GM12864 (cell line): ENCODE measurements at places on chromosomes 2 and 18.

GRCh38 chr18:3810296-3810695 lies 360.3 kb downstream of the TGIF1 start:
- DNase-seq, result no peak

GRCh38 chr2:26305540-26305939 lies 40.4 kb upstream of the SELENOI start:
- no peak for DNase-seq

GRCh38 chr2:219698748-219699439 lies 71.5 kb downstream of the SLC4A3 start:
- DNase-seq, result no peak

GRCh38 chr2:234495251-234496054 lies 1.4 kb downstream of the ARL4C start:
- no peak for DNase-seq

- DNase-seq, result no peak
Measured at GRCh38 chr18:908758-909724, 4.4 kb downstream of the ADCYAP1 start.

DNA sequence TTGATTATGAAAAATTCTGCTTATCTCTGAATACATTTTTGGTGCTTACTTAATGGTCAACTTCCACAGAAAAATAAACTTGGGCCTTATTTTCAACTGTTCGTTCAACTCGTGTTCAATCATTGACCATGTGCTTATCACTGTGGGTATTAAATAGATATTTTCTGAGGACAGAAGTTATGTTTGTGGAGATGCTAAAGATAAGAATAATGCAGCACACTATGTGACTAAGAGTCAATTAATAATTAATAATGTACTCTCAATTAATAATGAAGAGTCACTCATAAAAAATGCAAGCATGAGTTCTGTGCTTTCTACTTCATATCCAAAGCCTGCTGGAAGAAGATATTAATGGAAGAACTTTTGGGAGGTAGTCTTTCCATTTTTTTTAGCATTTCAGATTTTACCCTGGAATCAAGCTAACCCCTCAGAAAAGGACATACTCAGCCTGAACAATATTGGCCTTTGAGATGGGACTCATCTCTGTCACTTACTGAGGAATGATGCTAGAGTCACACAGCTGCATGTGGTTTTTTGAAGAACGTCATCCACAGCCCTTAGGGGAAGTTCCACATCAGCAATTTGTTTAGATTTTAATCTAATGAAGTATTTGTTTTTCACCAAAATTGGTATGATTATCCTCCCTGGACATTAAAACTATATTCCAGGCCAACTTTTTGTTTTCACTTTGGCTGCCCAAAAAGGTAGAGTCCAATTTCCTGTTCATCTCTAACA lies 191.9 kb upstream of the CRIM1 start:
- DNase-seq, result no peak

DNA sequence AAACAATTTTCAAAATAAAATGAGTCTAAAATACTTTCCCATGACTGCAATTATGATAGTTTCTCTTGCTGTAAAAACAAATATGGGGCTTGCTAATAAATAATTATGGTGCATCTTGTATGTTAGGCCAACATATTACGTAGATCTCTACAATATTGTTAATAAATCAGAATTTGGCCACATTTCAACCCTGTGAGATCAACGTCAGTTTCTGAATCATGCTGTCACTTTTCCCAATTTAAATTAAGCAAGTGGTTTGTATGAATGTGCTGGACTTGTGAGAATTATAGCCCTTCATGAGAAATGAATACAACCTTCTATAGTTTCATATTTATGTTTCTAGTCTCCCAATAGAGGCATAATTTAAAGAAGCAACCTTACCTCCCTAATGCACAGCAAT lies 808.9 kb downstream of the SUCLG1 start:
- DNase-seq, result no peak

DNA sequence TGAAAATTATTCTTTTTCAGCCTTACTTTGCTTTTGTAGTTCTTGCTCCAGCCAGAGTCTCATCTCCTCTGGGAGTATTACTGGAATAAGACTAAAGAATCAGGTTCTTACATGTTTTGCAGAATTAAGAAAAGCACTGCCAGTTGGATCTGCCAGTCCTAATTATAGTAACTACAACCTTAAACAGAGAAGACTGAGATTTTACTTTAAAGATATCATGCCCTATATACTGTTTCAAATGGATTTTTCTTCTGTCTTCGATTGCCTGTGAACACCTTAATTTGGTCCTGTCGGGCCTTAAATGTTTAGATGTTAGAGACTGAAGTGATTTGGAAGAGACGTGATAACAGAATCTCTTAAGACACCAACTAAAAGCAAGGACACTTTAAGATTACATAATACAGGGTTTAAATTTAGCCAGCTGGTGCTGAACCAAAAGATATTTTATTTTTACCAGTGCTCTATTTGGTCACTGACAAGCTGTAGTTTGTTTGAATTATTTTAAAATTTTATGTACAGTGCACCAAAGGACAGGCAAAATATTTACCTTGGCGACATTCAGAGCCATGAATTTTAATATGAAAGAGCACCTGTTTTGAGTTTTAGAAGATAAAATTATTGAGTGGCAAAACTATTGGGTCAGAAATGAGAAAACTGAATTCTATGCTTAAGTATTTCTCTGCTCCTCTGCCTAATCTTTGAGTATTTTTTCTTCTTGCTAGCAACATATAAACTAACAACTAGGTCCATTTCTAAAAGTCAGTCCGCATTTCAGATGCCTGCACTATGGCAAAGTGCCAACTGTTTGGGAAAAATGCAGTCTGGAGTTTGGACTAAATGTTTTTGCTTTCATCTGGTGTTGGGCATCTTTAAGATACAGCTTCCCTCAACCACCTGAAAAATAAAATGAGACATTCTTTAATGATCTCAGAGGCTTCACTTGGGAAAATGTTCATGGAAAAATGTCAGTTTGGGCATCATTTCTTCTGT lies 300.0 kb downstream of the XIRP2 start:
- no peak for DNase-seq

GRCh38 chr2:65320042-65320725 lies 92.6 kb downstream of the ACTR2 start:
- no peak for DNase-seq

DNA sequence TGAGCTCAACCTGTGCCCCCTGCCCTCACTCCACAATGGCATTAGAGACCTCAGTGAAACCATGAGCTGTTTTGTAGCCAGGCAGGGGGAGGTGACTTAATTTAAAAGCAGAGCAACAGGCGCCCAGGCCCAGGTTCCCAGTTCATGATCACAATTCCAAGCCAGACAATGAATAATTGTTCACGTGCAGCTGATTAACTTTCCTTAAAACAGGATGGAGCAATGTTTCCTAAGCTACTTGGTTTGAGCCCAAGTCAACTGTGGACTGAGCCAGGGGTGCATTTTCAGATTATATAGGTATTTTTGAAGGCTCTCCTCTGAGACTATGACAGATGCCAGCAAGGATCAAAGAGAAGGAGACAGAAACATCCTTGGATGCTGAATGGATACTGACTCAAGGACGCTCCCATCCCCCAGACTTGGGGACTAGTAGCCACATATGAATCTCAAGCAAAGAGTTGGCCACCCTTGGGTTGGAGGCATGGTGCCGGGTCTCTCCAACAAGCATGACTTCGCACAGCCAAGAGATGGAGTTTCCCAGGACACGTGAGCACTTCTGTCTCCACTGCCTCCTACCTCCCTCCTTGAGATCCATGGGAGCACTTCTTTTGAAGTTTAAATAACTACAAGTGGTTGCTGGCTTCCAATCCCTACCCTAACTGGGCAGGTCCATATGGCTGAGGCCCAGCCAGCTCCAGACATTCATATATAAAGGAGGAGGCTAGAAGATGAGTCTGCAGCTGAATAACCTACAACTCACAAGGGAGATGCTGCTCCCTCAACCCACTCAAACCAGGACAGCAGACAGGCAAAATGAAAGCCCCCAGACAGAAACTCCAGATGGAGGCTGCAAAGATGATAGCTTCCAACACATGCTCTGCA lies 12.7 kb downstream of the SMAD7 start:
- no peak for DNase-seq

GRCh38 chr2:187915810-187916209 lies 361.6 kb upstream of the TFPI start:
- DNase-seq, result no peak

GRCh38 chr2:236672606-236673005 lies 103.0 kb downstream of the ACKR3 start:
- DNase-seq, result no peak

DNA sequence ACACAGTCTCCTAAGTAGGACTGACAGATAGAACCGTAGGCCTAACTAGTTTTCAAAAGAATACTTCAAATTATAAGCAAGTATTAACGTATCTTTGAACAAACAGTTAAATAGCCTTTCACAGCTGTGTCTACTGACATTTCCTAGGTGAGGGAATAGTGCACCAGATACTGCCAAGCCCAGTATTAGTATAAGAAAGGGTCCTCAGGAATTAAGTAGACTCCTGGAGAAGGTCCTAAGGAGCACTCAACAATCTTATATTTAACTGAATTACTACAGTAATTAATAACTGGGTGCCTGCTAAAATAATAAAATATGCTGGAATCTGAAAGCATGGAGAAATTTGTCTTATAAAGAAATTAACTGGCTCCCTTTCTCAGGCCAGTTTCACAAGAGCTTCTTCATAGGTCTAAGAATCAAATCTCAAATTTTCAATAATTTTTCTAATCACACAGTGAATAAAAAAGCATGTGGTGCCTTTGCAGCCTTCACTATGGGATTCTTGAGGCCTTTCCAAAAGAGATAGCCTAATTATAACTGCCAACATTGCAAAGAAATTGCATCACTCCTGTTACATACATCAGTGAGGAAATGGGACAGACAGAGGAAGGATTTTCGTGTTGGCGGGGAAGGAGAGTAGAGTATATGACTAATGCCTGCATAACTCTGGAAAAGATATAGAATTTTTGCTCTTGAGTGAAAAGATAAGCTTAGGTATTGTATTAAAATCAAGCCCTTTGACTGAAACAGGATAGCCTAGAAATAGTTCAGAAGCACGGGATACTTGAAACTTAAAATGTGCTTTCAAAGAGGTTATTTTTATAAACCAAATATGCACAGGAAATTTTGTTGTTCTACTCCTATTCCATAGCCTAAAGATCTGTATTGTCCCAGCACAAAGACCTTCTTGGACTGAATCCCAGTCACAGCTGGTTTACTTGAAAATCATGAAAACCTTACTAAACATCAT lies 228.6 kb upstream of the STK17B start:
- DNase-seq, result no peak

DNA sequence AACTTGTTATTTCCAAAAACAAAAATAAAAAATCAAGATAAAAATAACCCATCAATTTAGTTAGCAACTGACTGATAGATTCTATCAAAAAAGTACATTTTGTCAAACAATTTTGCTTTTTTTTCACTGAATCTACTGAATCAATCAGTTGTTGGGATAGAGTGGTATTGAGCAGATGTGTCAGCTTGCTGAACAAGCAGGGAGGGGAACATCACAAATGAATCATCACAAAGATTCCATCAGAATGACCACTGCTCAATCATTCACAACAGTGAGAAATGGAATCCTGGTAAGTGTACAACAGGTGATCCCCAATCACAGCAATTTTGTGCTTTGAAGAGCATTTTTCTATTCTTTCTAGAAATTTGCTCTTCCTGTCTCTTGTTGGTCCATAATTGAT lies 12.3 kb upstream of the SLC14A2 start:
- no peak for DNase-seq

- DNase-seq, result no peak
Measured at GRCh38 chr2:169173876-169174275, 104.5 kb downstream of the DHRS9 start.

DNA sequence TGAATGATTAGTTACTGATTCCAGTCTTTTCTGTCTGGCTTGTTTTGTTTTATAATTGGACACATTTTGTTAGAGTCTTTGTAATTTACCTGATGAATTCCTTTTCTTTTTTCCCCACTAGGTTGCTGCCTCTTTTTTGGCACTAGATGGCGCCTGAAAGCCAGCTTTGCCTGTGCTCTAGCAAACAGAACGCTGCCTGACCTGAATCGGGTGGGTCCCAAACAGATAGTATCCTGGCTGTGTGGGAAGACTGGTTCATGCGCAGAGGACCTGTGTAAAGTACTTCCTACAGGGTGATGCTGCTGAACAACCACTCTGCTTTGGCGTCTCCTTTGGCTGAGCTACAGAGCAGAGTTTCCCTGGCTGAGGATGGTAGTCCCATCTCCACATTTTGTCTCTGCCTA lies 288.2 kb downstream of the IKZF2 start:
- DNase-seq, result peak; percentile 24

GRCh38 chr2:109436610-109437225 lies 177.0 kb downstream of the SEPTIN10 start:
- no peak for DNase-seq

GRCh38 chr2:200863782-200864175 lies 679 bp downstream of the CLK1 start:
- DNase-seq, result no peak

DNA sequence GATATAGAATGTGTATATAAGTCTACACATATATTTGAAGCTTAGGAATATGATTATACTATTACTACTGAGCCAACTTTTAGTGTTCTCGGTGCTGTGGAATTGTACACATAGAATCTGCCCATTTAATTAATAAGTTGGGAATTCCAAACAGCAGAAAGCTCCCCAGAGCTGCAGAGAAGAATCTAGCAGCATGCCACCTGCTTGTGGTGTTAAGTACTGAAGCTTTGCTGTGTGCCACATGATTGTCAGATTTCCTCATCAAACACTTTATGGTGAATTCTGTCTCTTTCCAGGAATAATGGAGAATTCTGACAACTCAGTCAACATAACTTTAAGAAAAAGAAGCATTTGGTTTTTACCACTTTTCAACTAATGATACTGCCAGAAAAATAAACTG lies 117.8 kb downstream of the WDSUB1 start:
- no peak for DNase-seq

GRCh38 chr18:78899241-78899640 lies 80.4 kb upstream of the SALL3 start:
- no peak for DNase-seq

DNA sequence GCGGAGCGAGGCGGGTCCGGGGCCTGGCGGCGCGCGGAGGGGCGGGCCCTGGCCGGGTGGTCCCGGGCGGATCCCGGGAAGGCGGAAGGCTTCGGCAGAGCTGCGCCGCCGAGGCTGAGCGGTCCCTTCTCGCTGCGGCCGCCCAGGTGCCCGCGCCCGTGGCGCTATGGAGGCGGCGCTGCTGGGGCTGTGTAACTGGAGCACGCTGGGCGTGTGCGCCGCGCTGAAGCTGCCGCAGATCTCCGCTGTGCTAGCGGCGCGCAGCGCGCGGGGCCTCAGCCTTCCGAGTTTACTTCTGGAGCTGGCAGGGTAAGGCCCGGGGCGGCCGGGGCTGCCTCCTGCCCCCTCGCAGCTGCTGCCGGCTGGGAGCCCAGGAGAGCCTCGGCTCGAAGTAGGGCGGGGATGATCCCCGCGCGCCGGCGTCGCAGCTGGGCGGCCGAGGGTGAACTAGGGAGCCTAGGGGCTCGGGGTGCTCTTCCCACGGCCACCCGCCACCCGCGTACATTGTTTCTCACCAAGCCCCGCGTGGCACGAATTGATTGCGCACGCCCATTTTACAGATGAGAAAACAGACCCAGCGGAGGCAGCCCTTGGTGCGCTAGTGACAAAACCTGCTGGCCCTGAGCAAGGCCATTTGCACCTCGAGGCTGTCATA lies at the start of gene SLC66A3:
TSS of gene SLC66A3 (plus strand) at position 87 of the 655 bp plus-strand sequence. CDS start at position 167, 80 bp downstream.
- DNase-seq, result peak; percentile 39
